Cardiac septum (tissue), 1 donor: ENCODE measurements at places on chromosomes 5 and 9. TPM values are rescaled to one million over a fixed set of nuclear protein-coding genes. Genes with fewer than 3 reads are reported as not detected.

CDX1 gene
- total RNA-seq, result 0.16 TPM

PCDH1 gene
- total RNA-seq, result 16.9 TPM

PCDHA5 gene
- 0.11 TPM for total RNA-seq

GFI1B gene
- not detected for total RNA-seq

HAVCR1 gene
- total RNA-seq, result 0.57 TPM

SEMA5A gene
- 75.8 TPM for total RNA-seq

PROB1 gene
- total RNA-seq, result 34.7 TPM

IFNE gene
- total RNA-seq, result not detected

ALDH1A1 gene
- 6.2 TPM for total RNA-seq

MVB12B gene
- total RNA-seq, result 7.2 TPM

MATR3 gene
- 170 TPM for total RNA-seq

GALNT10 gene
- 15.5 TPM for total RNA-seq

ISOC1 gene
- 73.7 TPM for total RNA-seq

PCDHGB2 gene
- total RNA-seq, result 16.2 TPM

DAB2IP gene
- total RNA-seq, result 60.3 TPM

MLANA gene
- total RNA-seq, result not detected

SOX30 gene
- 0.13 TPM for total RNA-seq

PRRX2 gene
- 4.4 TPM for total RNA-seq

KCNV2 gene
- not detected for total RNA-seq

CCL21 gene
- total RNA-seq, result 30.1 TPM

PDE6A gene
- total RNA-seq, result 0.13 TPM

THG1L gene
- 6.2 TPM for total RNA-seq

POU5F2 gene
- 0.73 TPM for total RNA-seq

CNOT8 gene
- total RNA-seq, result 22.5 TPM

FRRS1L gene
- total RNA-seq, result 0.81 TPM
